ENCODE measurements at places on chromosomes 6 and 20.

DNA sequence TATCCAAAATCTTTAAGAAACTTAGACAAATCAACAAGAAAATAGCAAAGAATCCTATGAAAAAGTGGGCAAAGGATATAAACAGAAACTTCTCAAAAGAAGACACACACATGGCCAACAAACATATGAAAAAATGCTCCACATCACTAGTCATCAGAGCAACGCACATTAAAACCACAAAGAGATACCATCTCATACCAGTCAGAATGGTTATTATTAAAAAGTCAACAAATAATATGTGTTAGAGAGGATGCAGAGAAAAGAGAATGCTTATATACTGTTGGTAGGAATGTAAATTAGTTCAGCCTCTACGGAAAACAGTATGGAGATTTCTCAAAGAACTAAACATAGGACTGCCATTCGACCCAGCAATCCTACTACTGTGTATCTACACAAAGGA lies 212.0 kb upstream of the DTNBP1 start:
- DNase-seq: no peak

DNA sequence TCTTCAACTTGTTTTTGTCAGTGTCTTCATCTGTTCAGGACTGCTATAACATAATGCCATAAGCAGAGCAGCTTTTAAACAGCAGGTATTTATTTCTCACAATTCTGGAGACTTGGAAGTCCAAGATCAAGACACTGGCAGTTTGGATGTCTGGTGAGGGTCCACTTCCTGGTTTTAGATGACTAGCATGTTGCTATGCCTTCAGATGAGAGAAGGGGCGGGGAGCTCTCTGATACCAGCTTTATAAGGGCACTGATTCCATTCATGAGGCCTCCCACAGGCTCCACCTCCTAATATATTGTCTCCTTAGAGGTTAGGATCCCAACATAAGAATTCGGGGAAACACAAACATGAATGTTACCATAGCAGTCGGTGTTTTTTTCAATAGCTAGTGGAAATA lies 52.9 kb downstream of the FAM83B start:
- no peak for DNase-seq

DNA sequence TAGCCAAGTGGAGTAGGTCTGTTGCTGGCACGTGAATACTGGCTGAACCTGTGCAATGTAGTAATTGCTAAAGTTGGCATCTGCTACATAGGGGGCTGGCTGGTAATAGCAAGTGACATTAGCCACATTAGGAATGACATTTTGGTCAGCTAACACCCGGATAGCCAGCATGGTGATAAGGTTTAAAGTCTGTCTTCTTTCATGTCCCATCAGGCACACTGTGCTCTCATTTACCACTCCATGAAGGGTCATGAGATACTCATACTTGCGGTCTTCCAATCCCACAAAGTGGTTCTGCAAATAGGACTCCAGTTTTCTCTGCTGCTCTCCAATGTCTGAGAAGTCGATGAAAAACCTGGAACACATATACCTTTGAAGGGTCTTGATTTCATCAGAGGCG lies 2.8 kb downstream of the TENT5A start:
- DNase-seq: no peak

DNA sequence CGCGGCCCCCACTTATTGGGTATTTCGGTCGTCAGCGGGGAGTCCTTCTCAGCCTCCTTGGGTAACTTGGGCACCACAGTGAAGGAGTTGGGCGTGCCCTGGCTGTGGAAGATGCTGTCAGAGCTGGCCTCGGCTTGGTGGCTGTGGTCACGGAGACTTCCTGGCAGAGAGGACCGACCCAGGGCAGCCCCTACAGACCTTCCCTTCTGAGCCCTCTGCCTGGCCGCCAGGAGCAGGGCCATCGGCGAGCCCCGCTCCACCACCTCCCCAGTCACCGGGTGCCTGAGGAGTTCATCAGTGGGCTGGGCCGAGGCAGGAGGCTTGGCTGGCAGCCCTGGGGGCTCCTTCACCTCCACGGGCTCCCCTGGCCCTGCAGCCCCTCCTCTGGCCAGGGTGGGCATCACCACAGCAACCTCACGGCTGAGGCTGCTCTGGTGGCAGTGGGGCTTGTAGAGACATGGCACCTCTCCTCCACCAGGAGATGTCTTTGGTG lies 37.2 kb downstream of the C6orf132 start:
- no peak for DNase-seq

DNA sequence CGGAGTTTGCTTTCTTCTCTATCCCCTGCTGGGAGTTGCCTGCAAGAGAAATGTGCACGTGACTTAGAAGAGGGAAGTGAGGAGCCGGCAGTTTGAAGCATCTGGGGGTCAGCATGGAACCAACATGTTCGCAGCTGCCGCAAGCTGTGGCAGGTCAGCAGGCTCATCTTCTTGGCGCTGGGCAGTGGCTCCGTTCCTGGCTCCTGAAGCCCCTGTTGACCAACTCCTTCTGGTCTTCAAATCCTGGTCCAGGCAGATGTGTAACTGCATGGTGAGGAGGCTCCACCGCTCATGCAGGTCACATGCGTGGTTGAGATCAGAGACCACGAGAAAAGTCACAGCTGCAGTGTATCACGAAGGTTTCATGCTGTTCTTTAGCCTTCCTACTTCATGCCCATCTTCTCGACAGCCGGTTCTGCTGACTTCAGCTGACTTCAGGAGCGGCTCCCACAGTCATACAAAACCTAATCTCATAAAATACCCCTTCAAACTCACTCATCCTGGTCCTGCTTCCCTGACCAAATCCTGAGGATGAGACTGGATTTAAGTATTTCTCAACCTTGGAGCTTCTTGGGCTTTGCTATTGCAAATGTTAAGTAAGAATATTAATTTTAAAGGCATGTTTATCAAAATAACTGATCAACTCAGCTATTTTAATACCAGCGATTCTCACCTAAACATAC lies 44.9 kb upstream of the BCAS1 start:
- no peak for DNase-seq

DNA sequence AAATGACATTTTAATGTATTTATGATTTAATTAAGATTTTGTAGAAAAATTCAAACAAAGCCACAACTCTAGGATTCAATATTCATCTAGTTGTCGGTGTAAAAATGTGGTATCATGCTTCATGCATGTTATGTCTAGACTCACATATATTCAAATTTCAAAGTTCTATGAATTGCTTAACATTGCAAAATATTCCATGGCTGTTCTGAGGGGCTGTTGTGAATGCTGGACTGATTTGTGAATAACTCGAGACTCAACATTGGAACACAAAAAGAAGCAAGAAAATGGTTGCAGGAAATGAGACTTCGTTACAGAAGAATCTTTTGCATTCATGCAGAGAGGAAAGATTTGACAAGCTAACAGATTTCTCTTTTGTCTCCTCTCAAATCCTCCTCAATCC lies 705.9 kb downstream of the DHX35 start:
- DNase-seq: no peak

DNA sequence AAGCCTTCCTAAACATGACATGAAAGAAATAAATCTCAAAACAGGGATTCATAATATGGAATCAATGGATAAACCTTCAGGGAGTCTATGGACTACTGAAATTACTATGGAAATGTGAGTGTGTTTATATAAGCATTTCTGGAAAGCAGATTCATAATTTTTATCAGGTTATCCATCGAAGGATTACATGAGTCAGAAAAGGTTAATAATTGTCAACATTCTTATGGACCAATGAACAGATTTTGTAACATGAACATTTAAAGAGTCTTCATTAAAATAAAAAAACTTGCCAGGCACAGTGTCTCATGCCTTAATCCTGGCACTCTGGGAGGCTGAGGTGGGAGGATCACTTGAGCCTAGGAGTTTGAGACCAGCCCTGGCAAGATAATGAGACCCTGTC lies 84.8 kb downstream of the AHI1 start:
- DNase-seq: no peak

DNA sequence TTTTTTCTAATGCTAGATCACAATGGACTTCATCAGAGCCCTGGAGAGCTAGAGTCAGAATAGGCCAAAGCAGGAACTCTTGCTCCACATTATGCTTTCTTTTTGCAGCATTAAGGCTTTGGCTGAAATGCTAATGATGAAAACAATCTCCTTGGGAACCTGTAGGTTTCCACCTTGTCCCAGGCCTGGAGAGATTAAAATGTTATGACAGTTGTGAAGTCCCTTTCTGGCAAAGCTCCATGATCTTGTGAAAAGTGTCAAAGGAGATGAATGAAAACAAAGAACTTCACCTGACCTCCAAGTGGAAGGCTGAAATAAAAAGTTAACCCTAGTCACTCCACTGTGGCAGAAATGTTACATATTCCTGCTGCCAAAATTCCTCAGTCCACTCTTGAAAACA lies 64.0 kb upstream of the LRRC1 start:
- DNase-seq: no peak

DNA sequence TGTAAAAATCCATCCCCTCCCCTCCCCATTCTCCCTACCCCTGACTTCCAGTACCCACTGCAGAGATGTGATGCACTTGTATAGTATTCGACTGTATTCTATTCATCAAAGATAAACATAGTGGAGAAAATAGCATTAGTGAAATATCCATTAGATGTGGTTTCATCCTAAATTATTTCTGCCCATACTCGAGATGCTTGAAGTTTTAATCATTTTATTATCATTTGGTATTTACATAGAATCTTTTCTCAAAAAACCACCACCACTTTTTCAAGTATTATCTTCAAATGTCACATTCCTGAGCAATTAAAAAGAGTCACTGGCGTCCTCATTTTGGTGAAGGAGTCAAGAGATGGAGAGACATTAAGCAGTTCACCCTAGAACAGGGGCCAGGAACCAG lies 181.9 kb downstream of the HAO1 start:
- no peak for DNase-seq

- no peak for DNase-seq
Observed at GRCh38 chr20:31662372-31662854, 24.7 kb downstream of the COX4I2 start.

GRCh38 chr20:25629816-25630499 lies 6.1 kb upstream of the NANP start:
- DNase-seq: no peak

DNA sequence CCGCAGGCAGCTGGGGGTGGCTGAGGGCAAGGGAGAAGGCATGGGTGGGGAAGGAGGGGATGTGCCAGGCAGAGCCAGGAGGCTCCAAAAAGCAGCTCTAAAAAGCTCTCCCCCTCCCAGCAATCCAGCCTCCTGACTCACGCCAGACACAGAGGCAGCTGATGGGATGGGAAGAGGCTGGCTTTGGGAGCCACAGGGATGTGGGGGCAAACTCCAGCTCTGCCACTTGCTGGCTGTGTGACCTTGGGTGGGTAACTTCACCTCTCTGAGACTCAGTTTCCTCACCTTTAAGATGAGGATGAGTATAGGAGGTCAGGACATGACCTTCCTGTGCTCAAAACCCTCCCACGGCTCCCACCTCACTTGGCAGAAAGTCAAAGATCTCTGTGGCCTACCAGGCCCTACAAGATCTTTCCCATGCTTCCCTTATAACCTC lies 148.9 kb downstream of the CEBPB start:
- DNase-seq: no peak

DNA sequence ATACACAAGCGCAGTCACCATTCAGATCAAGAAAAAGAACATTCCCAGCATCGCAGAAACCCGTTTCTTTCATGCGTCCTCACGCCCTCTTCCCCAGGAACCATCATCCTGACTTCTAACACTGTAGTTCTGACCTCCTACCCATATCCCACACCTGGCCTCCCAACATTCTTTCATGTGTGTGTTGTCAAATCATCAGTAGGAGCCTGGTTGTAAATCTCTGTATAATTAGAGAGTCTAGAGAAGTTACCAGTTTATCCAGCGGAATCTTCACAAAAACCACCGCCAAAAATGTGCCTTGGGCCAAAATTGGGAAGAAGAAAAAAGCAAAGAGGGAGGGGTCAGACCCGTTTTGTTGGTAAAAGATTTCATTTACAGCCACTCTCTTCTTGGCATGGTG lies 91.6 kb downstream of the RTN4IP1 start:
- DNase-seq: no peak

- no peak for DNase-seq
Observed at GRCh38 chr20:59752101-59752586, 147.8 kb downstream of the PHACTR3 start.

DNA sequence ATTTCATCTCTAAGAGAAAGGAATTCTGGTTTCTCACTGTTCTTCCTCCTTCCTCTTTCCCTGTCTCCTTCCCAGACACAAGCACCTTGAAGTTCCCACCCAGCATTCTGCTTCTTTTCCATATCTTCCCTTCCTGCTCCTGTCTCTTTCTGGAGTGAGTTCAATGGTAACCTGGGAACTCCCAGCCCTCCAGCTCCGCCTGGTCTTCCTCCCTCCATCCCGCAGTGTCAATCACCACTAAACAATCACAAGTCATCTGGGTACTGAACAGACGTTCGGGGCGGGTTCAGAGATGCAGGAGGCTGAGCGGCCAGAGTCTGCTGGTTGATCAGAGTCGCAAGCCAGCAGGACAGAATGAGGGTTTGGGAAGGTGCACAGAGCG lies 7.7 kb downstream of the TTBK1 start:
- DNase-seq: no peak

DNA sequence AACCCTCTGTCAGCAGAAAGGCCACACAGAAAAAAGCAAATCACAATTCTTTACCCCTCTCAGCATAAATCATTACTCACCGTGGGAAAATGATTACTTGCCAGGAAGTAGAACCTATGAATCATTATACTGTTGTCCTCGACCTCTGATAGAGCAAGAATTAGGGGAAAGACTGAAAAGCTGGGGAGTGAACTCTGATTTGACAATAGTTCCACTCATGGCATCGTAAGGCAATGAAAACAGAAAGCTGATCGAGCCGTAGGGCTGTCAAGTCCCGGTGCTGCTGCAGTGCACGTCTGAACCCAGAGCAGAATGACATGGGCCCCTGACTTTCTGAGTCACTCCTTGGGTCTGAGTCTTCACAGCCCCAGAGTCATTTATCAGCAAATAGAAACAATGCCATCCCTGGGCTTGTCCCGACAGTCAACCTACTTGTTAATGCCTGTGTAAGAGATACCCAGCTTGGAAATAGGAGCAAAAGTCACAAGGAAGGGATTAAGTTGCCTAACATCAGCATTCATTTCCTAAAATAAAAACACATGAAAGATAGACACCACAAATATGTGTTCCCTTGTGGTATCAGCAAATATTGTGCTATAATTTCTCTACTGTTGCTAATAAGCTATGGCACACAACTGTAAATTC lies 224.8 kb upstream of the MARCKS start:
- no peak for DNase-seq

DNA sequence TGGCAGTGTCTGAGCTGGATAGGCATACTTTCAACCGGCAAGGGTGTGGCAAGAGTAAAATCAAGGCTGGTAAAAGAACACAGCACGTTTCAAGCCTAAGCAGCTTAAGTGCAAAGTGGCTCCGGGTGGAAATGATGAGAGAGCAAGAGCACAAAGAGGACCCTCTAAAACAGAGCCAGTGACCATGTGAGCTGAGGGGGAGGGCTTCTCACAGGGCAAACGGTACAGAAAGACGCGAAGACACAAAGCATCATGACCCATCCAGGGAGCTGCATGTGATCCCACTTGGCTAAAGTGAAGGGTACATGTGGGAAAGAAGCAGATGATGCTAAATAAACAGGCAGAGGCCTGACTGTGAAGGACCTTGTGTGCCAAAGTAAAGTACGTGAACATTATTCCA lies 25.7 kb downstream of the FKBP5 start:
- no peak for DNase-seq

- DNase-seq: no peak
Observed at GRCh38 chr6:22668307-22668706, 98.9 kb downstream of the HDGFL1 start.
